ENCODE measurements at places on chromosomes 11 and 22.
A peak's percentile ranks its signal among the peaks of the same experiment; 100 is the strongest.

DNA sequence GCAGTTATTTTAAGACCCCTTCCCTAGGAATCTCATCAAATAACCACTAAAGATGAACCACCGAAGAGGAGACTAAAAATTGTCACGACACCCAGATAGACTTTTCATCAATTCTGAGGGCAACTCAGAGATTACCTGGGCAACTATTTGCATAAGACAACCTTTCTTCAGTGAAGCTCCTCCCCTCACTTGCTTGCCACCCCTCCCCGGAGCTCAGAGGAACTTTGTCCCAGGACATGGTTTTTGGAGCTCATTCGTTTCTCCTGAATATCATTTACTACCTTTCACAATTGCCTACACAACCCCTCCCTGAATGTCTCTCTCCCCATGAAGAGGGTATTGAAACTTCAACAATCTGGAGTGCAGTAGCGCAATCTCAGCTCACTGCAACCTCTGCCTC, 3.9 kb downstream of the AGBL2 start:
- H3K4me3 ChIP-seq = no peak overlapping the region
- peaks cover 10% of the 10 kb centered on the region for H3K4me1 ChIP-seq
- no peaks in the 10 kb centered on the region for H3K27me3 ChIP-seq
- no peak overlapping the region for H3K27ac ChIP-seq

DNA sequence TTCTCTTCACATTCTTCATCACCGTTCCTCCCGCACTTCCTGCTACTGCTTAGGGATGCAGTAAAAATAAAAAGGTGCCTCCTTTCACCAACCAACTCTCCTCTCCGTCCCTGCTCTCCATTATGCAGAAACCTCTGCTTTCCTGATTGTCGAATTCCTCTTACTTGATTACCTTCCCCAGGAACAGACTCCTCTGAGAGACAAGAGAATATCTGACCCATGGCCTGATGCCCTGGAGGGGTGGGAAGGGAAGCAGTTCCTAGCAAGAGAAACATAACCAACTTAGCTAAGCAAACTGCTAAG, 80.9 kb downstream of the TRIM29 start:
- H3K4me1 ChIP-seq = no peaks in the 10 kb centered on the region
- no peak overlapping the region for H3K27ac ChIP-seq
- peaks cover 46% of the 10 kb centered on the region for H3K27me3 ChIP-seq
- no peak for DNase-seq

DNA sequence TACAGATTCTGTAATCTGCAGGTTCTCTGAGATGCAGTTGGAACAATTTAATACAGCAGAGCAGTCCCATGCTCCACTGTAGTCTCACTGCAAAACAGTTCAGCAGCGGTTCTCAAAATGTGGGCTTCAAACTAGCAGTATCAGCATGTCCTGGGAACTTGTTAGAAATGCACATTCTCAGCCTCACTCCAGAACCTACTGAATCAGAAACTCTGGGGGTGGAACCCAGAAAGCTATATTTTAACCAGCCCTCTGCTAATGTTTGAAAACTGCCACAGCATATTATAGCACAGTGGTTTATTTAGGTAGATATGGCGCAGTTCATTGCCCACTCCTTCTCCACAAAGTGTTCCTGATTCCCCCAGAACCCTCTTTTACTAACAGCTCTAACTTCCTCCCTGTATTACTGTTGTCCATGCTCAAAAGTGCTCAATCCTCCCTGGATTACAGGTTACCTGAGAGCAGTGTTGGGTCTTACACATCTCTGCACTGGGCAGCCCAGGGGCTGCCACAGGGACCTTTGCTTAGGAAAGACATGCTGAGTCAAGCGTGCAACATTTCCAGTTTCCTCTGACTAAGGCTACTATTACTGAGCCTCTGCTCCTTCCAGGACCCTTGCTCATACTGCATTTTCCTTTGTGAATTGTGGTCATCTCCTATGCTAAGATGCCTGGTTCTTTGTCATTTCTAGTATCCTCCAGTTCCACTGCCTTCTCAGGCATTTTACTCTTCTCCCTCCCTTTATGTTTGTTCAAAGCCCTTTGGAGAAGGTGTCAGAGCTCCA, 7.7 kb upstream of the DGAT2 start:
- H3K4me1 ChIP-seq = no peaks in the 10 kb centered on the region
- no peak for DNase-seq
- H3K27me3 ChIP-seq = peaks cover 10% of the 10 kb centered on the region
- H3K36me3 ChIP-seq = no peaks in the 10 kb centered on the region

DNA sequence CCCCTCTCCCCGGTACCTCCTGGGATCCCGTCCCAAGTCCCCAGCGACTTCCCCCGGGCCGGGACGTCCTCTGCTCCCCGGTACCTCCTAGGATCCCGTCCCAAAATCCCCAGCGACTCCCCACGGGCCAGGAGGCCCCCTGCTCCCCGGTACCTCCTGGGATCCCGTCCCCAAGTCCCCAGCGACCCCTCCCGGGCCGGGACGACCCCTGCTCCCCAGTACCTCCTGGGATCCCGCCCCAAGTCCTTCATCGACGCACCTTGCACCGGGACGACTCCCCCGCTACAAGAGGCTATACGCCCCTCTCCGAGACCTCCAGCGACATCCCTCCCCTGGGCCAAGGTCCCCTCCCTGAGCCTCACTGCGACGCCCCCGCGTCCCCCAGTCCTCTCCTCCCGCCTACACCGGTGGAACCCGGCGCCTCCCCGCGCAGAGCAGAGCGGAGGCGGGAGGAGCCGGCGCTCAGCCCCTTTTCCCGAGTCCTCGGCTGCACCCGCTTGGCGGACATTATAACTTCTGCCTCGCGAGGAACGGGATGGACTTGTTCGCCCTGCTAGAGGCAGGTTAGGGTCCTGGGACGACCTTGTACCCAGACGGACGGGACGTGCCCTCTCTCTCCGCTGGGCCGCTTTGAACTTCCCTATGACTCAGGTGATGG, 912 bp downstream of the KREMEN1 start:
- H3K27ac ChIP-seq = peak overlapping the region; percentile 51
- H3K4me3 ChIP-seq = peak overlapping the region; percentile 77
- H3K4me1 ChIP-seq = peaks cover 33% of the 10 kb centered on the region
- H3K36me3 ChIP-seq = no peaks in the 10 kb centered on the region
- DNase-seq = no peak

DNA sequence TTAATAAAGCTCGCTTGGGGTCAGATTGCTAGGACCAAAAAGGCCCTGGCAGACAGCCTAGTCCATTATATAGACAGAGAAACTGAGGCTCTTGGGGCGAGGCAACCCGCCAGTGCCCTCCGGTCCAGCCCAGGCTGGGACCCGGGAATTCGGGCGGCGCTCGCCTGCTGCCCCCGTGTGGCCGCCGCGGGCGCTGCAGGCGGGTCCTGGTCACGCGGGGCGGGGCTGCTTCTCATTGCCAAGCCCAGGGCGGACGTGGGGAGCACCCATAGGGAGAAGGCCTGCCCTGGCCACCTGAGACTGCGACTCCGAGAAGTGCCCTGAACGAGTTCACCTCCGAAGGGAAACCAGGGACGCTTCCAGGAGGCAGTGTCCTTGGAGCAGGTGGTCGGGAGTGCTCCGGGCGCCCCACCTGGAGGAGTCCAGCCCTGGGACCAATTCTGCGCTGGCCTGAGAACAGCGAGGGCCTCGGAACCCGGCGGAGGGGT, 36.0 kb upstream of the CSNK1E start:
- H3K27ac ChIP-seq = peak overlapping the region; percentile 91
- peaks cover 23% of the 10 kb centered on the region for H3K36me3 ChIP-seq
- H3K4me3 ChIP-seq = no peak overlapping the region
- DNase-seq = peak; percentile 54
- peaks cover 6% of the 10 kb centered on the region for H3K4me1 ChIP-seq

GRCh38 chr22:41619979-41620588, 759 bp downstream of the DESI1 start:
- H3K27me3 ChIP-seq = no peaks in the 10 kb centered on the region
- peak; percentile 28 for DNase-seq
- H3K4me3 ChIP-seq = peak overlapping the region; percentile 94
- H3K27ac ChIP-seq = peak overlapping the region; percentile 98

GRCh38 chr22:49905465-49905864, 12.8 kb downstream of the ALG12 start:
- H3K27me3 ChIP-seq = no peaks in the 10 kb centered on the region
- H3K4me1 ChIP-seq = peaks cover 10% of the 10 kb centered on the region
- DNase-seq = no peak

- no peaks in the 10 kb centered on the region for H3K4me1 ChIP-seq
- no peaks in the 10 kb centered on the region for H3K27me3 ChIP-seq
- H3K4me3 ChIP-seq = no peak overlapping the region
- DNase-seq = no peak
Observed at GRCh38 chr11:92211576-92212167, 12.9 kb upstream of the FAT3 start.

DNA sequence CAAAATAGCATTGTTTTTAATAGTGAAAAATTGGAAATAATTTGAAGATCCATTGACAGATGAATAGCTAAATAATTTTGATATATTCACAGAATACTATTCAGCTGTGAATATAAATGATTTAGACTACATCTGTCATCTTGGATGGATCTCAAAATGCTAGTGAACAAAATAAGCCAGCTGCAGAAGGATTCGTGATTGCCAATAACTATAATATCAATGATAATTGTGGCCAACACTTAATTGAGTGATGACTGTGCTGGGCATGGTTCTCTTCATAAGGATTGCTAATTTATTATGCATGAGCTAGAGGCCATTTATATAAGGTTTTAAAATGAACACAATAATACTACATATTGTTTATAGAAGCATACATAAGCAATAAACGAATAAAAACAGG, 60.4 kb downstream of the CTTN start:
- H3K27ac ChIP-seq = no peak overlapping the region
- peaks cover 18% of the 10 kb centered on the region for H3K4me1 ChIP-seq
- DNase-seq = no peak
- H3K27me3 ChIP-seq = peaks cover 55% of the 10 kb centered on the region
- H3K4me3 ChIP-seq = no peak overlapping the region
- H3K36me3 ChIP-seq = peaks cover 2% of the 10 kb centered on the region

DNA sequence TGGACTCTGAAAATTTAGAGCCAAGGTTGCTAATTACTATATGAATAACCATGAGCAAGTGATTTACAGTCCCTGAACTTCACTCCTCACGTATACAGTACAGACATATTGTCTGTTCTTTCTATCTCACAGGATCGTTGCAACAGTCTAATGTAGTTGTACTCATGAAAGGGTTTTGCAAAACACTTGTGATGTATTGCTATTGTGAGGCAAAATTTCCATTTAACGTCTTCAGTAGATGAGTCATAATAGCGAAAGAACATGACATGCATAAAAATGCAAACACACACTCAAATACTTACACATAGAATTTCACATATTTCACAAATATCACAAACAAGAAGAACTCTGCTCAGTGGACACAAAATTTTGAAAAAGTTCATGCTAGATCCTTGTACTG, 134.6 kb upstream of the TRPC6 start:
- no peaks in the 10 kb centered on the region for H3K27me3 ChIP-seq
- no peaks in the 10 kb centered on the region for H3K4me1 ChIP-seq
- H3K27ac ChIP-seq = no peak overlapping the region
- no peak overlapping the region for H3K4me3 ChIP-seq

DNA sequence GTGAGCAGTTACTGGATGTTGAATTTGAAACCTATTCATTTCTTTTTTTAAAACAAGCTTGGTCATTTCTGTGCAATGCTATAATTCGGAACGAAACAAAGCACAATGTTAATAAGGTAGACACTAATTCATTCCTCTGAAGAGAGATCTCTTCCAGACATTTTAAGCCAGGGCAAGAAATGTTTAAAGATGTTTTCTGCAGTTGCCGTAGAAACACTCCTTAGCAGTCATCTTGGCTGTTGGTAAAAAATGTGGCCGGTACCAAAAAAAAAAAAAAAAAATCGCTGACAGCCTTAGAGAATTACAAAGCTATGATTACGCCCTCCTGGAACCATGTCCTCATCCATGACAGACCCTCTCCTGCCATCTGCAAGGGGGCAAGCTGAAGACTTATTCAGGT, 66.4 kb upstream of the TTC12 start:
- no peak overlapping the region for H3K4me3 ChIP-seq
- H3K4me1 ChIP-seq = peaks cover 6% of the 10 kb centered on the region
- DNase-seq = no peak
- H3K27me3 ChIP-seq = peaks cover 32% of the 10 kb centered on the region

DNA sequence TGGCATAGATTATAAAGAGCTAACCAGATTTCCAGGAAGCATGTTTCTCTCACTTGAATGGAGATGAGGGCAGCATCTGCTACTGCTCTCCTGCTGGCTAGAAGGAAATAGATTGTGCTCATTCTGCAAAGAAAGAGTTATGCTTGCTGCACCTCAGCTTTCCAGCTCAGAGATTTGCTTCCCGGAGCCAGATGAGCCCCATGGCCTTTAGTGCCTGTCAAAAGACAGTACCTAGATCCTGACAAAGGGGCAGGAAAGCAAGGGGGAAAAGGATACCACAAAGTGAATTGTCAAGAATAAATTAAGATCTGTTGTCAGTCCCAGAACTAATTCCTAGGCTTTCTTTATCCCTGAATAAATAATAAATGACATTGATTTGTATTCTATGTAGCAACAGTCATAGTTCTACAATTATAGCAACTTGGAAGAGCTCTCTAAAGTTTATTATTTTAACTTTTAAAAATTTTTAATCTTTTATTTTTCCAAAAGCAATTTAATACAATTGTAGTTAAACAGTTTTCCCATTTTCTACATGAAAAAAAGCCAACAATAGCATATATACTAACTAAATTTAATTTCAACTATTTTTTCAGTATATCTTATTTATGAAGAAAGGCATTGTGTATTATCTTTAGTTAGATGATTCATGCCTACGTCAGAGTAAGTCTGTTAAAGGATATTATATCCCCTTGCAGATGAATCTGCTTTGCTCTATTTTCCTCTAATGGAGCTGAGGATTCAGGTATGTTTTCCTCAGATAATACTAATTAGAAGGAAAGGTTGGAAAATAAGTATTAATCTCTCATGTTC, 306.1 kb upstream of the DDI1 start:
- H3K4me1 ChIP-seq = no peaks in the 10 kb centered on the region
- no peaks in the 10 kb centered on the region for H3K27me3 ChIP-seq
- H3K27ac ChIP-seq = no peak overlapping the region
- no peaks in the 10 kb centered on the region for H3K36me3 ChIP-seq

DNA sequence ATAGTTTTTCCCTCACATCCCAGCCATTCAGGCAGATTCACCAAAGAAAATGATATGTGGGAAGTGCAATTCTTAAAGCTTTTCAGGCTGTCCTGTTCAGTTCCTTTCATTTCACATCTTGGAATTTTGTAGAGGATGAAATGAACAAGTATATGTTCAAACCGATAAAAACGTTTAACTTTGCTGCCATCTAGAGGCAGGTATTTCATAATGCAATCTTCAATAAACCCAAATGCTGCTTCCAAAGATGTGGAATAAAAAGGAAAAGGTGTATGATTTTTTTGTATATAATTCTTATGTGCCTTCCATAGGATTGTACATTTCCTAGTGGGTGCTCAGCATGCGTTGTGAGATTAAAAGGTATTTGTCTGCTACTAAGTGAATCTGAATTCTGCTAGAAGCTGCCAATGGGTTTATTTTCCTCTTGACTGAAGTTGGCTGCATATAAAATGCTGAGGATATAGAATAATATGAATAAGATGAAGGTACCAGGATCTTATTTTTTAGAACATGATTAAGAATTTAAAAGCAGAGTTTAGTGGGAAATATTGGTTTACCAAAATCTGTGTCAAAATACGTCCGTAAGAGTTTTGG, 199.3 kb downstream of the PGR start:
- H3K27me3 ChIP-seq = no peaks in the 10 kb centered on the region
- H3K4me3 ChIP-seq = no peak overlapping the region
- H3K36me3 ChIP-seq = no peaks in the 10 kb centered on the region
- H3K27ac ChIP-seq = no peak overlapping the region
- DNase-seq = no peak

All from stimulated activated naive B cell treated with anti-CD40 and anti-IgM and Interleukin-4, amounts not matched to agents 10 μg/mL and 1 μg/mL and 100 μg/mL, for 72 hours (primary cell).